ENCODE measurements at places on chromosomes 11 and 22.

GRCh38 chr22:17647991-17648390, 9.4 kb downstream of the BCL2L13 start:
- no peak for DNase-seq

GRCh38 chr22:37418627-37419369, 8.5 kb downstream of the ELFN2 start:
- no peak for DNase-seq

DNA sequence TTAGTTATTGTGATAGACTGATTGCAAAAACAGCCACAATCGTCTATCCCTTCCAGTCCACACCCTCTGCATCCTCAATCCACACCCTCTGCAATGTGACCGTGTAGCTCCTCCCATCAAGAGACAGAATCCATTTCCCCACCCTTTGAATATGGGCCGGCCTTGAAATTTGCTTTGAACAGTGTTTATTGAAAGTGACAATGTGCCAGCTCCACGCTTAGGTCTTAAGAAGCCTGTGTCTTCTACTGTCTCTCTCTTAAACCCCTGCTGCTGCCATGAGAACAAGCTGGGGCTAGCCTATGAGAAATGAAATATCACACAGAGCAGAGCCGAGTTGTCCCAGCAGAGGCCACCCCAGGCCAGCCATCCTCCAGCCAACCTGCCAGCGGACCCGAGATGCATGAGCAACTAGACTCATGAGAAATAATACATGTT, 22.3 kb upstream of the MICAL2 start:
- no peak for DNase-seq

DNA sequence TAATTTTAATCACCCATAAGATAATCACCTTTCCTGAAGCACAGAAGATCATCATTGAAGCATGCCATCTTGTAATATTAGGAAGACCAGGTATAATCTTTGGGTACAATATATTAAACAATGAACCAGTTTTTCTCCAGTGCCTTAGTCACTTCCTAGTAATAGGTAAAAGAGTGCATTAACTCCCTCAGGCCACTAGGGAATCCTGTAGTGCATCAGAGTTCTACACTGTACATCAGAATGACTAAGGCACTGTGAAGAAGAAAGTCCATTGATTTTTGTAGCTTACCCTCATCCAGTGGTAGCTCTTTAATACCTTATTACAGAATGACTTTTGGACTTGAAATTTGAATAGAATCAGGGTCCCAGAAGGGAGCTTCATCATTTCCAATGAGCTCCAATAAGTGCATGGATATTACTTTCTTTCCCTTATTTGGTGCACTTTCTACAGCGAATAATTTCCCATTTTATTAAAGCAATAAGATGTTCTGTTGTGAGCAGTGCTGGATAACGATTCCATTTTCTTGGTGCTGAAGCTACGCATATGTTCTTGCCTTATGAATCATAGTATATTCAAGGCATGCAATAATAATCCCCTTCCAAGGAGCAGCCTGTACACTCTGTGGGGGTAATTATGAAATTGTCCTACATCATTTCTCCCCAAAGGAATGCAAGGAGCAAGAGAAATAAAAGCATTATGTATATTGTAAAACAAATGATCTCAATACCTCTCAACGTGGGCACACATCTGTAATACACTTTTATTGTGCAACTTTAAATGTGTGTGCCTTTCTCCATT, 4.7 kb downstream of the C11orf87 start:
- DNase-seq: no peak

DNA sequence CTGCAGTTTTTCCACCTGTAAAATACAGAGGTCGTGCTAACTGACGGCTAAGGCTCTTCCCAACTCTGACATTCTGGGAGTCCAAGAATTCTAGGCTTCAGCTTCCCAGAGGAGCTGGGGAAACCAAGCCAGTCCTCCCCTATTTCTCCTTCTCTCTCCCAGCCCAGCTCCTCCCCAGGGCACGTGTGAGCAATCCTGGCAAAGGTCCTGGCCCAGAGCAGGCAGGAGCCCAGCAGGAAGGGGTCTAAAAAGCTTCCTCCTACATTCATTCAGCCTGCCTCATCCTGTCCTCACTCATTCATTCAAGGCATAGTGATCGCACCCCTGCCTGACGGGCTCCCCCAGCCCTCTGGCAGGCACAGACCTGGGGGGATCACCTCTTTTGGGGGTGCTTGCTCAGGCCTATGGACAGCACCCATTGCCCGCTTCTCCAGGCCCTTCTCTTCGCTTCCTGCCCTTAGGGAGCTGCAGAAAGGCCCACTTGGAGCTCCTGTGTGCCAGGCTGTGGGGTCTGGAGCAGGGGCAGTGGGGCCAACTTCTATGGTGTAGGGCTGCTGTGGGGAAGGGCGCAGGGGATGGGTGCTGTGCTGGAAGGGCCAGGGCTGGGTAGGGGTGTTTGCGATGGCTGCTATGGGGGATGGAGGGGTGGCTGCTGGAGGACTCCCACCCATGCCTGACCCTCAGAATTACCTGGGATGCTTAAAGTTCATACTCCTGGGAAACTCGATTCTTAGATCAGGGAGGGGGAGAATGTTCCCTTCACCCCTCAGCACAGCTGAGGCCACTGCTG, 9.8 kb downstream of the KCNC1 start:
- no peak for DNase-seq

- DNase-seq: no peak
Measured at GRCh38 chr11:60150279-60150678, 32.6 kb downstream of the MS4A6A start.

DNA sequence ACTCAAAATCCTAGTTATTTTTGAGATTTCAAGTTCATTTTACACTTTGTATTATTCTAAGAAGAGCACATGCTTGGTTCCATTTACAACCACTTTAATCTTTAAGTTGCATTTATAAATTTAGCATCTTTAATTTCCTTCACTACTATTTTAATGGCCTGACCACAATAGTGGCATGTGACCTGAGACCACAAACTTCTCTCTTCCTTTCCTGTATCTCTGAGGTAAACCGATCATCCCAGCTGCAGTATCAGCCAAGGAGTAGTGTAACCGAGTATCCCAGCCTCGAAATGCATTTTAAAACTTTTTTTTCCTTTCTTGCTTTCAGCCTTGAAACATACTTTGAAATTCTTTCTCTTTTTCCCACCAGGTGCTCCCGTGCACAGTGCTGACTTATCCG, 28.7 kb upstream of the CBX6 start:
- no peak for DNase-seq

DNA sequence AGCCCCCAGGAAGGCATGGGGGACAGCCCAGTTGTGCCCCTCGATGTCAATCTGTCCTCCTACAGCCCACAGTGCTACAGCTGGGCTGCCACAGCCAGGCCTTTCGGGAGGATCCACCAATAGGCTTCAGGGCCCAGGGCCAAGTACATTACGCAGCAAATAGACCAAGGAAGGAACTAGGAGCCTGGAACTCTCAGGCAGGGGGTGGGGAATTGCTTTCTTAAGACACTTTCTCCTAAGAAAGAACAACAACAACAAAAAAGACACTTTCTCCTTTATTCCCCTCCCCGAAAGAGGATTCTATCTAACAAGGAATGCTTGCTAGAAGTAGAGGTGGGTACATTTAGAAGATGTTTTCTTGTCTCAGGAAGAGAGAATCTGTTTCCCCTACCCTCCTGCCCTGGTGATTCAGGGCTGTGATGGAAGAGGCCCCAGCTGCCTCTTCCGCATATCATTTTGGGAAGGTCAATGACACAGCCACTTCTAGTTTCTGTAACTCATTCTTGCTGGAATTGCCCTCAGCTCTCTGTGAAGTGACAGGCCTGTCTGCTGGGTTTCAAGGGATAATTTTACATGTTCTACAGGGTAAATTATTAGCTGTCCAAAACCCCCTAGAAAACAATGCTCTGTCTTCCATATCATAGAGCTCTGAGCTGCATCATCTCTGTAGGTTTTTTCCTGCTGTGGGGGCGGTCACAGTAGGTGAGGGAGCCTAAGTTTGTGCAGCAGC, 6.0 kb upstream of the MALAT1 start:
- DNase-seq: no peak

- DNase-seq: no peak
Measured at GRCh38 chr22:49099496-49100124, 728.1 kb downstream of the BRD1 start.

DNA sequence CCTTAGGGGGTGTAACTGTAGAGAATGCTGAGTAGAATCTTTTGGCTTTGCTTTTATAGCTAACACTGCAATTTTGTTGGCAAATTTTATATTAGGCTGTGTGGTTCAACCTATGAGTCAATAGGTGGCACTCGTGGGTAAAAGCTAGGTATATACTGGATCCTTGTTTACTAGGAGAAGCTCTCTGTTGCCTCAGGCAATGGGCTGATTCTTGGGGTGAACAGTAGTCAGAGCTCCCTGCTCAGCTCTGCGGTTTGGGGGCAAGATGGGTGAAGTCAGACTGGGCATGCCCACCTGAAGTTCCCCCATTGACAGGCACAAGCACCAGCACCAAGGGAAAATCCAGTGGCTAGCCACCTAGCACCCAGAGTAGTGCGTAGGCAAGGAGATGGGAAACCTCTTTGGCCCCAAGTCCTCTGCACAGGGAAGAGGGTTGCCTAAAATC, 238.7 kb downstream of the FAM181B start:
- DNase-seq: no peak

DNA sequence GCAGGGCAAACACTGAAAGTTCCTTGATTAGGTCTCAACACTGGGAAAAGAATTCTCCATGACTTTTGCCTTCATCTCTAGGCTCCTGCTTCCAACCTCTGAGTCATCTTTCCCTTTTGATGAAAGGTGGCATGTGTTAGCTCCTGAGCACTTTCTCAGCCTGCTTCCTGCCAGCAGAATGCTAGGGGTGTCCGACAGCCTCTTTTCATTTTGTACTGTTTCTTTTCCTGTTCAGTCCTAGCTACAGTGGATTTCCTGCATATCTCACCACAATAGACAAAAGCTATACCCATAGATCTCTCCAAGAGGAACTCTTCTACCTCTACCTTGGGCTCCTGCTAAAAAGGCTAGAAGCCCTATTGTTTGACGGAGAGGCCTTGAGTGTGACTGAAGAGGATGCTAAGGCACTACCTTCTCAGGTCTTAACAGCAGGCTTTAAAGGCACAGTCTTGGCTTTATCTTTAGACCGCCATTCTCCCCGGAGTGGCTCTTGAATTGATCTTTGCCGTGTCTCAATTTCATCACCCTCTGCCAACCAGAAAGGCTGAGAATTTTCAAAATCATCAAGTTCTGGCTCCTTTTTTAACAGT, 145.5 kb downstream of the RBFOX2 start:
- no peak for DNase-seq

- no peak for DNase-seq
Measured at GRCh38 chr11:44899959-44900358, 50.7 kb downstream of the TP53I11 start.

DNA sequence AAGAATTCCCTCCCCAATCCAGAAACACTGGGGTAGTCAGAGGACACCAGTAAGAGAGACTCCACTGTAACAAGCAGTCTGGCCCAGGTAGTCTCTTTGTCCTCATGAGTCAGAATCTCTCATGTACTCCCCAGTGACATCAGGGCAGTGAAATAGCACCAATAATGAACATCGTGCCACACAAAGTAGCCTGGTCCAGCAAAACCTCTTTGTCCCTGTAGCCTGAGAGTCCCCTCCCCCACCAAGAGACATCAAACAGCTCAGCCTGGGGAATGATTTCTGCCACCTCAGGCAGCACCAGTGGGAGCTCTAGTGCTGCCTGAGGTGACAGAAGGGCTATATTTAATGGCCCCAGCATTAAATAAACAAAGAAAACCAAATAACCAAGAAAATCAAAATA, 88.1 kb downstream of the SBF2 start:
- DNase-seq: no peak

DNA sequence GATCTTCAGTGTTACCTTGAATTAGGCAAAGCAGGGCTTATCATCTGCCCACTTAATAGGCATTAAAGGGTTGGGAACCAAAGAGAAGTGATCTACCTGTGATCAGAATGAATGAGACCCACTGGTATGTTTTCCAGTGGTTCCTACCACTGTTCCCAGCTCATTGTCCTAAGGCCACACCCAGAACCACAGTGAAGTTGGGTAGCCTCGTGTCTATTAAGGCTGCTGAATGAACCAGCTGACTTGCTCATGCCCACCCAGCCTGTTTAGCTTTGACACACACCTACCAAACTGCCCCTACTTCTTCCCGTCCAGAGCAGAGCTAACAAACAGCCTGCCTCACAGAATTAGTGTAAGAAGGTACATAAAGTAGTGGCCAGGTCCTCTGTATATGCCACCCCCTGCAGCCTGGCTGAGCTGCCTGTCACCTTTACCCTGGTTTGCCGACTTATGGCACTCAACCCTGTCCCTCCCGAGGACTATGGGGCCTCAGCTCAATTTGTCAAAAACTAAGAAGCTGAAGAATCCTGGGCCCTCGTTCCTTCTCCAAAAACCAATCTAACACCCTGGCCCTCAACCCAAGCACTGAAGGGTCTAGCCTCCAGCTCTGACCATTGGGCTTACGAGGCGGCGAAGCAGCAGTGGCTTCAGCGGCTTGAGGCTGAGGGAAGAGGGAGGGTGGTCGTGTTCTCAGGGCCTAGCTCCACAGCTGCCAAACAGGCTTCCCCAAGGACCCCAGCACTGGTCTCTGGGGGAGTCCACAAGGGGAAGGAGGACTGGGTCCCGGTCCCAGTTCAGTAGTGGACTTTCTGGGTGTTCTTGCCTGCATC, 9.8 kb downstream of the UCP2 start:
- DNase-seq: no peak

GRCh38 chr11:17642980-17643379, 76.4 kb upstream of the MYOD1 start:
- no peak for DNase-seq

DNA sequence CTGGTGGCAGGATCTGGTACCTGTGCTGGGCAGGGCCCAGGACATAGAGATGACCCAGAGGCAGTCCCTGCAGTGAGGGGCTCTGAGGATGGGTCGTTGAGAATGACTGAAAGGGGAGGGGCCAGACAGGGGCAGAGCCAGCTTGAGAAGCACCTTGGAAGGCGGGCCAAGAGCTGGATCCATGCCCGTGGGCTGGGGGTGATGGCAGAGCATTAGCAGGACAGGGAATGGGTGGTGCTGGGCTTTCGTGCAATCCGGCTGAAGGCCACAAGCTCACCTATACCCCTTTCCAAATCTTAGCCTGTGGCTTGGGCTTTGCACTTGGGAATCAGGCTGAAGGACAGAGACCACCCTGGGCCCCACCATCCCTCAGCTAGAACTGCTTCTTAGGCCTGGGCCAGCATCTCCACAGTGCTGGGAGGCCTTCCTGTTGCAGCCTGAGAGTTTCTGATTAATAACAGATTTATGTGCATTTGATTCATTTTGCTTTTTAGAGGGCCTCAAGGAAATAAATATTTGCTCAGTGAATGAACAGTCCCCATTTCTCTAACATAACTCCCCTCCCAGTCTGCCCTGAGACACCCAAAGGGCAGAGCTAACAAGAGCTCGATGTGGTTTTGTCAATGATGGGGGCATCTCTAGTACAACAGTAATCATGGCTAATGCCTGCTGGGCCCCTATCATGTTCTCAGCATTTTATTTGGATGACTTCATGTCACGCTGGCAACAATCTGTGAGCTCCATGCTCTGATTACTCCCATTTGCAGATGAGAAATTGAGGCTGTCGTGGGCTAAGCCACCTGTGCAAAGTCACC, 39.3 kb downstream of the RIBC2 start:
- no peak for DNase-seq

GRCh38 chr11:47438721-47439120, 10.2 kb downstream of the RAPSN start:
- no peak for DNase-seq

All from NCI-H1930 (cell line).